ENCODE measurements at places on chromosomes 3 and 15.

GRCh38 chr3:194315965-194316361 is 35.2 kb downstream of the CPN2 start:
- DNase-seq, result no peak

GRCh38 chr15:63701365-63701764 is 104.2 kb downstream of the FBXL22 start:
- no peak for DNase-seq

DNA sequence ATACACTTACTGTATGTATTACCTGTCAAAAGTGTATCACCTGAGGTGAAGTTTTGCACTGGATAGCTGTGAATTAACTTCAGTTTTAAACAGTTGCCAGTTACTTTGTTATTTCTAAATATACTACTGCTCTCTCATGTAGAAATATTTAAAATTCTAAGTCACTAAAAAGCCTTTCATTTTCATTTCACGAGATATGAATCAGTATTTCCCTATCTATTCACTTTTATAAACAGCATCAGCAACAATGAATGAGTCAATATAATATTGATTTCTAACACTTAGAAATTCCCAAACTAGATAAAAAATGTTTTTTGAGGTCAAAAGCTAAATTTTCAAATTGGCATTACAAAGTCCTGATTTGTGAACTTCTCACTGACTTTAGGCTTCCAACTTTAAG is 32.6 kb downstream of the UBE3A start:
- DNase-seq, result no peak

- DNase-seq, result no peak
Observed at GRCh38 chr3:37994639-37994972, 4.0 kb downstream of the VILL start.

DNA sequence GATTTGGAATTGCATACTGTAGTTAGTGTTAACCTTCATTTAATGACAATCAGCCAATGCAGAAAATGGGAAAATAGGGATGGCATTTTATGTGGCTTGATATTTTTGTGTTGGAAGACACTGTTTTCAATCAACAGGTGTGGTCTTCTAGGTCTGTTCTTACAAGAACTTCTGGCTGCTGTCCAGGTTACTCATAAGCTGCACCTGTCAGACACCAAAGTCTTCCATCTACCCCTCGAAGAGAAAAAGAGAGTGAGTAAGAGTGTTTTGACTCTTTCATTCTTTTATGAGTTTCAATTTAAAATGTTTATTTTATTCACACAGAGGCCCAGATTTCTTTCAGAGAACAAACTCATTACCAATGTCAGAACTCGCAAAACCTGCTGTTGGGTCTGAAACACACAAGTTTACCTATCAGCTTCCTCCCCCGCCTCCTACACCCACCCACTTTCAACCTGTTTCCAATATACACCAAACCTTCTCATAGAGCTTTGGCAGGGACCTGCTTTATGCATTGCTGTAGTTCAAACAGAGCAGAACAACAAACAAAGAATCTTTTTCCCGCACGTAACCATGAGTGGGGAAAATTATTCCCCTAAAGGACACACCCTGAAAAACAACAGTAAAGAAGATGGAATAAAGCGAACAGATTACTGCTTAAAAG is 767.7 kb upstream of the ALCAM start:
- no peak for DNase-seq

DNA sequence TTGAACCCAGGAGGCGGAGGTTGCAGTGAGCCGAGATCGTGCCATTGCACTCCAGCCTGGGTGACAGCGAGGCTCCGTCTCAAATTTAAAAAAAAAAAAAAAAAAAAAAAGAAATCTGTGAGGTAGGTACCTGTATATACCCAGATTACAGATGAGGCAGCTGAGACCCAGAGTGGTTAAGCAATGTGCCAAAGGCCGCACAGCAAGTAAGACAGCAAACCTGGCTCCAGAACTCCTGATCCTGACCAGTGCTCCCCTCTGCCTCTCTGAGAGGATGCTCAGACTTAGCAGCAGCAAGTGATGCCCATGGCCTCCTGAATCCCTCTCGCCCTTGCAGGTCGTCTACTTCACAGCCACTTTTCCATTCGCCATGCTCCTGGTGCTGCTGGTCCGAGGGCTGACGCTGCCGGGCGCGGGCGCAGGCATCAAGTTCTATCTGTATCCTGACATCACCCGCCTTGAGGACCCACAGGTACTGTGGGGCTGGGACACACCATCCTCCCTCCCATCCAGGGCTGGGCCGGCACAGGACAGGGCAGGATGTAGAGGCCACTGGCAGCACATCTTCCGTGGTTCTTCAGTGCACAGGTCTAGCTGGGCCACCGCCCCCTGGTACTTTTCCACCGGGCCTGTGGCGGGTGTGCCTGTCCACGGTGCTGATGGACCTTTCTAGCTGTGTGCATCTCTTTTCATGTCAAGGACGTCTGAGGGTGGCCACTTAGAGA is 63.9 kb downstream of the SLC6A6 start:
- no peak for DNase-seq

Measured in CD4-positive, alpha-beta T cell treated with Interferon alpha-2 for 1 hour (primary cell).